ENCODE measurements at places on chromosomes 13 and 19. TPM values are rescaled to one million over a fixed set of nuclear protein-coding genes. Genes with fewer than 3 reads are reported as not detected.

GRCh38 chr19:38650172-38650775 is 2.8 kb downstream of the ACTN4 start:
- DNase-seq, result peak; percentile 63

DNA sequence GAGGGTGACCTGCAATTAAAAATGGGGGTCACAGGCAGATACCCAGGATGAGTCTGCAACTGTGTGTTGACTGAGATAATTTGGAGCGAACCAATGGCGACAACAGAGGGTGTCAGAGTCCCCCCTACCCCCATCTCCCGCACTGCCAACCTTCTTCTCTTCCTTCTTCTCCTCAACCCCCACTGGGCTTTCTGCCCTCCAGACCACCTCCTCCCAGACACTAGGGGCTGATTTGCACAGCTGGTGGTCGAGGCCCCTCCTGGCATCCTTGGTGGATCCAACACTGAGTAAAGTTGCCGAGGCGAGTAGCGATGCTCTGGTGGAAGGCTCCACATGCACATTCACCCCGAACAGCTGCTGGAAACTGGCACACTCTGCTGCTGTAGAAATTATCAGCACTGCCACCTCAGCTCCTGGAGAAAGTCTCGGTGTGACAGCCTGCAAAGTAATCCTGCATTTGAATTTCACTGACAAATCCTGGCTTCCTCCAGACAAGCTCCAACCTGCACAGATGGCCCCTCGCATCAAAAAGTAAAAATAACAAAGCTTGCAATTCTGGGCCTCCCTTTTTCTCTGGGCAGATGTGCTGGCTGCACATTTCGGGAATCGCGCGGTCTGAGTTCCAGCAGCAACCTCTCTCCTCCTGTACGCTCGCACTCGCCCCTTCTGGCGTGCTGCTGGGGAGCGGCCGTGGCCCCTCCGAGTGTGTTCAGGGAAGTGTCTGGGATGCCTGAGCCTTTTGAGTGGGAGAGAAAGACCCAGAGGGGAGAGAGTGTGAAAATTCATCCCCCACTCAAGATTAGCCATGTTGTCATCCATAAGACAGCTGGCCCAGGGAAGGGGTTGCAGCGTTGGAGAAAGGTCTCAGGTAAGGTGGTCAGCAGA is 28.5 kb downstream of the CCNE1 start:
- DNase-seq, result no peak

GRCh38 chr19:2371656-2372055 is 11.6 kb downstream of the TMPRSS9 start:
- no peak for DNase-seq

DNA sequence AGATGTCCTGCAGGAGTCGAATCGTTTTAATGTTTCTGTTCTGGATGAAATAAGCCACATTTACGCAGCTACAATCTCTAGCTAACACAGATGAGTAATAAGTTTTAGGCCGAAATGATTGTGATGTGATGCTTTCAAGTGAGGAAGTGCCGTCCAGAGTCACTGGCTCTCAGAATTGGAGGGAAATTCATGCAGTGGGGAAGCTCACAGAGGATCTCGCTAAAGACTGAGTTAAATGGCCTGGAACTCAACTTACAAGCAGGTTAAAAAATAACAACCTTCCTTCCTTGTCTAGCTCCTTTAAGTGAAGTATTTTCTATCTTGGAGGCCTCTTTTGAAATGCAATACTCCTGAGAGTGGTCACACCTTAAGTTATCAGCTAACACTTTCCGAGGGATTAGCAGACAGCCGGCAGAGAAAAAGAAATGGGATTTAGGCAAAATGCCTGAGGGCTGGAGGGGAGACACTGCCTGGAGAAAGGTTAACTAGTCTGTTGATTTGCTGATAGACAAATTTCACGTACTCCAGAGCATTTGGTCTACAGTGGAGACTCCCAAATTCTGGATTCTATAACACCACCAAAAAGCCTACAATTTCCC is 74.2 kb downstream of the IRS2 start:
- no peak for DNase-seq

DNA sequence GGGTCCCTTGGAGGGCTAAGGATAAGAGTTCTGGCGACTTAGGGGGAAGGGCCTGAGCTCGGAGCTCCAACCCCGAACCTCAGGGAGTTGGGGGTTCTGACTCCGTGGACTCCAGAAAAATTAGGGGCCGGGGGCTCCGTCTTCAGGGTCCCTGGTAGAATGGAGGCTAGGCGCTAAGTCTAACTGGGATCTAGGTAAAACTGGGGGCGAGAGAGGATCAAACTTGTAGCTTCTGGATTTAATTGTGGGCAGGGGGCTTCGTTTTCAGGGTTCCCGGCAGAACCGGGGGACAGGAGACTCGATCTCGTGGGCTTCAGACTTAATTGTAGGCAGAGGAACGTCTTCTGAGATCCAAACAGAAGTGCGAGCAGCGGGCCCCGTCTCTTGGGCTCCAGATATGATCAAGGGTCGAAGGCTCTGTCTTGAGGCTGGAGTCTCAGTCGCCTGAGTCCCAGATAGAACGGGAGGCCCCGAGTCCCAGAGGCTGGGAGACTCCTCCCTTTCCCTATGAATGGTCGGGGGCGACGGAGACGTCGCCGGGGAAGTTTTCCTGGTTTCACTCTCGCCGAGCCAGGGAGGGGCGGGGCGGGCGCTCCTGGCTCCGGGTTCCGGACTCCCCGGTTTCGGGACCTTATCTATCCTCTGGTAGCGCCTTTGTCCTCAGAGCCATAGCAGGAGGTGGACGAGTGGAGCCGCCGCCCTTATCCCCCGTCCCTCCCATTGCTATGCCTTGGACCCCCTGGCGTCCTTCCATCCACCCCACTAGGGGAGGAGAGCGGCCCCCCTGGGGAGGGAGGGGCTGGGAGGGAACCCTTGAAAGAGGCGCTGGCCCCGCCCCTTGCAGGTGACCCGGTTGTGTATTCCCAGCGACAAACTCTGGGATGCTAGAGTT is 1.3 kb downstream of the NECTIN2 start:
- peak; percentile 84 for DNase-seq

Gene TTYH1
- 78.0 TPM for polyA plus RNA-seq

Gene LILRB3
- polyA plus RNA-seq, result 1.3 TPM

Gene ZNF682
- polyA plus RNA-seq, result 6.3 TPM

Data from pancreas (tissue), 10 donors.